ENCODE measurements at places on chromosomes 4 and X.

DNA sequence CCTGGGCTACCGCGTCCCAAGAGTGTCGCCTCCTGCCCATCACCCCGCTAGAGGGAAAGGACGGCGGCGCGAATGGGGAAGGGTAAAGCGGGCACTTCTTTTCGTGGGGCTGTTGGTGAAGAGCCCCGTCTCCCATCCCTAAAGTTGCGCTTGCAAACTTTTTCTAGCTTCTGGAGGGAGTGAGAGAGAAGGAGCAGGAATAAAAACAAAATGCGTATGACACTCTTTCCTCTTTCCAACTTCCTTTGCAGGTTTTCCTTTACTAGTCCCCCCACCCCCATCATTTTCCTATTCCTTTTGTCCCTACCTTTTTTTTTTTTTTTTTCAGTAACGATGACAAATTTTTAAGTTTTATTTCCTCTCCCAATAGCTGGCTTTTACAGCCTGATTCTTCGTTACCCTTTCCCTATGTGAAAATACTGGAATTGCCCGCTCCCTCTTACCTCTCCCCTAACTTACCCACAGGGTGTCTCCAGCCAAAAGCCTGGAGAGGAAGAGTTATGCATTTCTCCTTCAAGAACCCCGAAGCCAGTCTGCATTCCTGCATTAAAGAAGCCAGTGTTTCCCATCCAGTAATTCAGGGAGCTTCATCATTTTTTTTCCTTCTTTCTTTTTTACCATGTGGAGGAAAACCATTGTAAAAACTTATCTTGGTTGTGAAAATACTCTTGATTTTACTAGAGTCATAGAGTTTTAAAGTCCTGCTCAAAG, 613 bp upstream of the ARSJ start:
- no peak for DNase-seq

DNA sequence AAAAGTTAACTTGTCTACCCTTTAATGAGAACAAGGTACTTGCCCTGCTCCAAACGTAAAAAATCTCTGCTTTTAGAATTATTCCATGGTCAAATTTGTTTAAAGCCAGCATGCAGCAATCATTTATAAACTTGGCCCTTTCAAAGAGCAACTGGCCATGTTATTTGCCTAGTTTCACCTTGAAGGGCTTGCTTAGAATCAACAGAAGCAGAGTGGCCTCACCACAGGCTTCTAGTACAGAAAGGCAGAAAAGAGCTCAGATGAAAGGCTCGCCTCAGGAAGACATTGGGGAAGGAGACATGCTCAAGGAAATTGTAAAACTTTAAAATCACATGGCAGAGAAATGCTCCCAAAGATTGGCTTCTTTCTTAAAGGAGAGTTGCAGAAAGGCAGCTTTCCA, 53.8 kb upstream of the USP26 start:
- no peak for DNase-seq

DNA sequence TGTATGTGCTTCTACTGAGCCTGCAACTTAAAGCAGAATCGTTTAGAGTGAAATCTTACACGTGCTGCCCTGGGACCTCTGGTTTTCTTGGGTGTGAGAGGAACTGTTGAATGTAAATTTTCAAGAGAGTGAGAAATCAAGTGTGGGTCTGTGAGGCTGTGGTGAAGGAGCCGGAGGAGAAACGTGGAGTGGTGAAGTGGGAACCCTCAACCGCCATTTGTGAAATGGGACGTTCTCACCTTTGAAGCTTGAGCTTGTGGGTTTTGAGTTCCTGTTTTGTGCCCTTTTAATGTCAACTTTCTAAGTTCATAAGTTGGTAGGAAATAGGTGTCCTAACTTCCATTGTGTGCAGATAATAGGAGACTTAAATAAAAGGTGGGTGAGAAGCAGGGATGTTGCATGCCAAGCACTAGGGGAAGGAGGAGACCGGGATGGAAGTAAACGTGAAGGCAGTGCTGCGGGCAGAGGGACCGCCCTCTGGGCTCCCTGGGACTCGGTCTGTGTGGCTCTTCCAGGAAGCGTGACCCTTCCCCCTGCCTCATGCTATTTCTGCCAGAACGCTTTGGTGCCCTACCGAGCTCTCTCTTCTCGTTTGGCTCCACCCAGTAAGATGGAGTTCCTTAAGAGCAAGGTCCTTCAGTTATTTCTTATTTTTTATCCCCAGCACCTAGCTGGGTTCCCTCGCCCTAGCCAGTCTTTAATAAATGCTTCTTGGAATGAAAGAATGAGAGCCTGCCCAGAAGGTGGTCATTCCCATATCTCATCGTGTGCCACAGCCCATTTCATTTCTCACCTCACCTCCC, 56.0 kb downstream of the TMEM131L start:
- no peak for DNase-seq

- DNase-seq, result no peak
These were observed 47.7 kb downstream of the ARHGEF38 start for GRCh38 chr4:105599932-105600655.

DNA sequence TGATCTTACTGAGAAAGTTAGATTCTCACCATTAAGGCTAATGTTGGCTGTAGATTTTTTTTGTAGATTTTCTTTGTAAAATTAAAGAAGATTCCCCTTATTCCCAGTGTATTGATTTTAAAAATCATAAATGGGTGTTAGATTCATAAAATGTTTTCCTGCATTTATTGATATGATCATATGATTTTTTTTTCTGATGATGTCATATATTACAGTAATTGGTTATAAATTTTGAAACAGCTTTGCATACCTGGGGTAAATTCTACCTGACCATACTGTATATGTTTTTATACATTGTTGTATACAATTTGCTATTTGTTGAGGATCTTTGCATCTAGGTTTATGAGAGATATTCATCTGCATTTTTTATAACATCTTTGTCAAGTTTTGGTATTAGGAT, 880.3 kb upstream of the GRIA3 start:
- DNase-seq, result no peak

GRCh38 chr4:110003401-110004187, 90.9 kb downstream of the EGF start:
- no peak for DNase-seq

GRCh38 chrX:57156397-57157049, 19.3 kb upstream of the SPIN2A start:
- no peak for DNase-seq

DNA sequence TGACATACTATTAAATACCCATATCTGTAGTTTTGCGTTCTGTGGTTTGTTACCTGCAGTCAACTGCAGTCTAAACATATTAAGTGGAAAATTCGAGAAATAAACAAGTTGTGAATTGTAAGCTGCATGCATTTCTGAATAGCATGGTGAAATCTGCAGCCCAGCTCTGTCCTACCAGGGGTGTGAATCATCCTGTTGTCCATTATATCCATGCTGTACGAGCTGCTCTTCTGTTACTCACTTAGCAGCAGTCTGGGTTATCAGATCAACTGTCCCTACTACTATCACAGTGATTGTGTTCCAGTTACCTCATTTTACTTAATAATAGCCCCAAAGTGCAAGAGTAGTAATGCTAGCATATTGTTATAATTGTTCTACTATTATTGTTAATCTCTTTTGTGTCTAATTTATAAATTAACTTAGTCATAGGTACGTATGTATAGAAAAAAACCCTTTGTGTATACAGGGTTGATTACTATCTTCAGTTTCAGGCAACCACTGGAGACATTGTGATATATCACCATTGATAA, 173.7 kb upstream of the FAT4 start:
- DNase-seq, result no peak

- no peak for DNase-seq
These were observed 172.3 kb upstream of the TRPC5 start for GRCh38 chrX:112254896-112255295.
